Fibroblast of skin of right quadriceps (primary cell): ENCODE measurements at places on chromosomes 7 and 10.

DNA sequence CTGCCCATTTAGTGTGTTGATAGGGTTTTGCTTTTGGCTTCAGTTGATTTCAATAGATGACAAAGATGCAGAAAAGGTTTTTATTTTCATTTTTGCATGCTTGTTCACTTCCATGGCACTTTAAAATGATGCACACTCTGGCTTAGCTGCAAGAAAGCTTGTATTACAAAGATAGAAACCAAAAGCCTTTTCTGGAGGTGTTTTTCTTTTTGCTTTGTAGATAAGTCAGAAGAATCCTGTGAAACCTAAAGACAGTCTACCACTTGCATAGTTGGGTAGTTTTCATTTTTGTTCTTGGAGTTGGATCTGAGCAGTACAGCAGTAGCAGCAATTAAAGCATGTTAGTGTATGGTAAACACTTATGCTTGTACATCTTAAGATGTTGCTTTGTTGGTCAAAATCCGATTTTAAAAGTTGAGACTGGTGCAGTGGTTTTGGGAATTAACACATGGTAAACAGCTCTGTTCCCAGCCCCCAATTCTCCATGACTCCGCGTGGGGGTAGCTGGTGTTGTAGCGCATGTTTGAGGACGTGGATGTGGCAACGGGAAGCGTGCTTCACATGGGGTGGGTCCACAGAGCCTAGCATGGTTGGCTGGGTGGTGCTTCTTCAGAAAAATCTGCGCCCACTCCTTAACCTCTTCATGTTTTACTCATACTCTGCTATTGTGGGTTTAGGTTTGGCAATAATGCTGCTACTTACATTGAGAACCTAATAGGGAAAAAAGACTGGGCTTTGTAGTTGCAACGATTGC, 19.8 kb downstream of the CCNY start:
- peak; percentile 42 for DNase-seq

DNA sequence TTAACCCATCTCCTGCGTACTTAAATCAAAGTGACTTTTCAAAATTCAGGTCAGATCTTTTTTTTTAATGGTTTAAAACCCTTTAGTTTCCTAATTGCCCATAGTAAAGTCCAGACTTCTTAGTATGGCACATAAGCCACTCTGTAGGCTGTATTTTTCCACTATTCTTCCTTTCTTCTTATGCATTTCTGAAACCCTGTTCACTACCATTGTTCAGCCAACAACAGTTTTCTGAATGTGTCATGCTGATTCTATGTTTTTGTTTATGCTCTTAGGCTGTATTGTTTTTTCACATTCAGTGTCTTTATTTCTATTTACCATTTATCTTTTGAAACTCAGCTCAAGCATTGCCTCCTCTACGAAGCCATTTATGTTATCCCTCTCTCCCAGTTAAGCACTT, 26.7 kb downstream of the CCSER2 start:
- DNase-seq, result no peak

DNA sequence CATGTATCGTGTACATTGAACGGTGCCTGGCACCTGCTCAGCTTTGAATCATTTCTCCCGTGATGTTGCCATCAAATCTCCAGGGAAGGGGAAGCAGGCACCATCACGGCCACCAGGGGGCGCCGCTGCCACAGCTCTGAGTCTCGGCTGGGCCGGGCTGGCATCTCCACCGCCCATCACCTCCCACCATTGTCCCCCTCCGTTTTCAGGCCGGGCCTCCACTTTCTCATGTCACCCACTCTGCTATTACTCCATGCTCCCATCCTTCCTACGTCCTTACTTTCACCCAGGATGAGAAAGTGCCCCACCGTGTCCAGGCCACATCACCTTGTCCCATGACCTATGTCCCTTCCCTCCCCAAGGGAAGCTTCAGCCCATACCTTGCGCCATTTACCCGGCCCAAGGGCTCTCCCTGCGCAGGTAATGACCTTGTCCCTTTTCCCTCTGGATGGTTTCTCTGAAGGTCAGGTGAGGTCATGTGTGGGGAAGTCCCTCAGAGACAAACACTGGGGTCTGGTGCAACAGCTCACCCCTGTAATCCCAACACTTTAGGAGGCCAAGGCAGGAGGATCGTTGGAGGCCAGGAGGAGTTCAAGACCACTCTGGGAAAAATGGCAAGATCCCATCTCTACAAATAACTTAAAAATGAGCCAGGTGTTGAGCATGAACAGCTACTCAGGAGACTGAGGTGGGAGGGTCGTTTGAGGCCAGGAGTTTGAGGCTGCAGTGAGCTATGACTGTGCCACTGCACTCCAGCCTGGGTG, 31.8 kb upstream of the OCM2 start:
- DNase-seq, result peak; percentile 42

- no peak for DNase-seq
These were observed 208.4 kb upstream of the KLF14 start for GRCh38 chr7:130942211-130942964.

DNA sequence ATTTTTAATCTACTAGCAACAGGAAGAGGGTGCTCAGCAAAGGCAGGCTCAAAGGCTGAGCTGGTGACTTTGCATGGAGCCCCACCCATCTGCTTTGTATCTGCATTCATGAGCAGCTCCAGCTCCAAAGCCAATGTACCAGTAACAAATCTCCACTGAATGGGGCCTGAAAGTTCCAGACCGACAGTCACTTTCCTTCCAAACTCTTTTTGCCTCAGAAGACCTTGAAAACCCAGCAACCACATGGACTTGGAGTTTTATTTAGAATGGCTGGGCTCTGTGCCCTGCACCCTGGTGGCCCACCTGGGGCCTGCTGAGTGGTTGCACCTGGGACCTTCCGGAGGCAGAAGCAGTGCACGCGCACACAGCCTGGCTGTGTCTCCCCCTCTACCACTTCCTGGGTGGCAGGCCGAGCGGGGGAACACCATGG, 195.0 kb upstream of the PLXNA4 start:
- no peak for DNase-seq

DNA sequence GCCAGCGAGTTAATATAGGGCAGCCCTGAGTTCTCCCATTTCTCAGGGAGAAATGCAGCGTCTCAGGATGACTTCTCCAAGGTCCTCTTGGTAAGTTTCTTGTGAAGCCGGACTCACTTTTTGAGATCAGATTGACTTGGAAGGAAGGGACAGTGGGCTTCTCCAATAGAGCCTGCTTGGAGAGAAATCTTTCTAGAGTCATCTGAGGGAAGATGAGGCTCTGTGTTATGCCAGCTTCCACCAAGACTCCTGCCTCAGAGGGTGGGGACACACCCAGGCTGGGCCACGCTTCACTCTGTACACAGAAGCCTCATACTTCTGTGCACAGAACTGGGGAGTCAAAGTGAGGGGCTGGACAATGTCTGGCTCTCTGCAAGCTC, 5.6 kb downstream of the C10orf105 start:
- no peak for DNase-seq

DNA sequence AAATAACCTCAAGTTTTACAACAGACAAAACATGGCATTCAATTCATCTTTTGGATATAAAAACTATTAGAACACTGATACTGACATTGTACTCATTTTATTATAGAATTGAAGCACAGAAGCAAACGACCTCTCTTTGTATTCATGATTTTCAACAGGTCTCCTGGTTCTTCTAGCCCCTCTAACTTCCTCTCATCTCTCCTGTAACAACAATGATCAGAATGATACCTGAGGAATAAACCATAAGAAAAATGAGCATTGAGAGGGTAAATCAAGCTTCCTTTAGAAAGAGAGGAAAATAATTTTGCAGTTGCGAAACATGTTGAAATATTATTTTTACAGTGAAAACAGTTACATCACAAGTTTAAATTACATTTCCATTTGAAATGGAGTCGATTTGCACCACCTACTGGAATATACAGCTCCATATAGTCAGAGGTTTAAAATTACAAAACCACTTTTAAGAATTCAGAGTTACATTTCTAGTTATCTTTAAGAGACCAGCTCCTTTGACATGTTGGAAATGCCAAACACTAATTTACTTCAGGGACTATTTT, 17.5 kb upstream of the TEX36 start:
- peak; percentile 50 for DNase-seq

DNA sequence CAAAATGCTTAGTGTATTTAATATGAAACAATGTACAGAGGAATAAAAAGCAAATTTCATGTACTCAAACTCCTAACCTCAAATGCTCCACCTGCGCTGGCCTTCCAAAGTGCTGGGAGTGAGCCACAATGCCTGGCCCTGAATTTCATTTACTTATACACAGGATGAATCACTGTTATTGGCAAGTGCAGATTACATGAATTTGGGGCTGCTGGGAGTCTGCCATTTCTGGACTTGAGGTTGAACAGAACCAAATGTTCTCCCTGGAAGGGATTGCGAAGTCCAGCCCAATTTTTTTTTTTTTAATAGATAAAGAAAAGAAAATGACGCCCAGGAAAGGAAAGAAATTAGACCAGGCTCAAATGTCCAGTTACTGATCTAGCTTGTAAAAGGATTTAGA, 6.8 kb upstream of the CSTF2T start:
- peak; percentile 58 for DNase-seq

- DNase-seq, result no peak
These were observed 125.7 kb upstream of the KCTD7 start for GRCh38 chr7:66503036-66503370.

DNA sequence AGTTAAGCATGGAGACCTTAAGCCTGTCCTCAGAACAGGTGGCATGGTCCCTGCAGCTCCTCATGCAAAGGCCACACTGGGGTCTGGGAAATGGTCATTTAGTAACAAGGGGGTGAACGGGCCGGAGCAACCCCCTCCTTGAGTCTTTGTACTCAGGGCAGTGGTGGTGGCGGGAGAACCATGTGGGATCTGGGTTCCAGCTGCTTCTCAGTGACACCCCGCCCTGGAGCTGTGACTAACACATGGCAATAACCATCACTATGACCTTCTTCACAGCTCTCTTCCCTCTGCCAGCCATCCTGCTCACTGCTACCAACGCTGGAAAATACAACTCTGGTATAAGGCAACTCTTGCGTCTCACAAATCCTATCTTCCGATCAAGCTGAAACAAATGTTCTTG, 203.4 kb upstream of the FRMD4A start:
- DNase-seq, result no peak

DNA sequence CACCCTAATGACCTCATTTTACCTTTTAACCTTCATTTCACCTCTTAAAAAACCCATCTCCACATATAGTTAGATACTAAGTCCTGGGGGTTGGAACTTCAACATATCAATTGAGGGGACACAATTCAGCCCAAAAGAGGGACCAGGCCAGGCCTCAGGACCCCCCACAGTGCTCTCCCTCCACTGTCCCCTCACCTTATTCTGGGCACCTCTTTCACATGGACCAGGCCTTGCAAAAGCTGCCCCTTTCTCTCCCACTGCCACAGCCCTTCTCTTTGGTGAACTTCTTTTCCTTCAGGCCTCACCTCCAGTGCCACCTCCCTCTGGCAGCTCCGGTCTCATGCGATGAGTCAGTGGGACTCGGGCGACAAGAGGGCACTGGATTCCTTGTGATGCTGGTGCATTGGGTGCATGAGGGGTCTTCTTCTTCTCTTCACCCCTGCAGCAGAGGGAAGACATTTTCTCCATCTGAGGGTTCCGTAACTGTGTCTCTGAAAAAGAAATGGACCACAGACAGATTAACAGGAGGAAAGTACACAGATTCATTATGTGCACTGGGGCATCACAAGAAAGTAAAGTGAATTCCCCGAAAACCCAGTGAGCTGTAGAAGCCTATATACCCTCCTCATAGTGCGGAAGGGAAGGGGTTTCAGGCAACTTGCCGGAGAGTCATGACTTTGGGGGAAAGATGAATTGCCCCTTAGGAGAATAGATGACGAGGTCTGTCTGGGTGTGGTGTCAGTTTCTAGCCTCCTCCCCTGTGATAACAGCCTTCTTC, 288.7 kb upstream of the IGFBP3 start:
- DNase-seq, result no peak

- DNase-seq, result peak; percentile 91
These were observed 358.8 kb downstream of the SUGCT start for GRCh38 chr7:40493609-40494051.

GRCh38 chr7:96028729-96029128, 256.4 kb downstream of the DYNC1I1 start:
- no peak for DNase-seq

- DNase-seq, result peak; percentile 14
These were observed 137.0 kb upstream of the SEMA3A start for GRCh38 chr7:84331616-84332015.

GRCh38 chr7:94509264-94509886, at the start of gene CASD1:
CASD1 (plus strand) TSS chr7:94509809; CDS start chr7:94510085, 276 bp downstream.
- DNase-seq, result no peak

DNA sequence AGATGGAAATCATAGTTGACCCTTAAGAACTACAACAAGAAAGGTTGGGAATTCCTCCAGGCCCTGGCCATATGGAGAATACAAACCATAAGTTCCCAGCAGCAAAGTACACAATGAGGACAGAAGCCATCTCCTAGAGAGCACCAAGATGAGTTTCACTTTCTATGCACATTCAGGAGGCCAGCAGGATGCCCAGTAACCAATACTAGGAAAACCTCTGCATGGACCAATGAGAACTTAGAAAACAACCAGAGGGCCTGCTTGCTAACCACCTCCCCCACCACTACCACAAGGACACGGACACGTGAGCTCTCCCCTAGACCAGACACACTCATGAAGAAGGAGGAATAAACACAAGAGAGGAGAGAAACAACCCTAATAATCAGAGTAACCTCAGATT, 56.3 kb downstream of the IFIT5 start:
- DNase-seq, result no peak

GRCh38 chr10:103820101-103821062, 35.0 kb downstream of the SH3PXD2A start:
- DNase-seq, result peak; percentile 72

DNA sequence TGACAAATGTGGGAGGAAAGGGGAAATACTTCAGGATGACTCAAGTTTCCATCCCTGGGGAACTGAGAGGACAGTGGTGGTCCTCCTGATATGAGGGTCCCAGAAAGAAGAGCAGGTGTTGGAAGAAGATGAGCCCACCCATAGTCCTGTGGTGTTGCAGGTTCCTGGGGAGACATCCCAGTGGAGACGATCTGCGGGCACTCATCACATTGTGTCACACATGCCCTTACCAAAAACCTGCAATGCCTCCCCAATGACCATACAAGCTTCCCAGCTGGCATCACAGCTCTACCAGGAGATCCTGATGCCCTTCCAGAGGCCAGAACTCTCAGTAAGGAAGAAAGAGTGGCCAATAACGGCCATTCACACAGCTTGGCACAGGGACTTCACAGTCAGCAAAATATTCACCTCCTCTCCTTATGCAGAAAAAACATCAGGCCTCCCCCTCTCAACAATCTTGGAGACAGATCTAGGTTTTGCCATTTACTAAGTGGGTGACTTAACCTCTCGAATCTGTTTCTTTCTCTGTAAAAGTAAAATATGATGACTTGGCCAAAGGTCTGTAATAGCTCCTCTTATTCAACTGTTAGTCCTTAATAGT, 9.0 kb downstream of the PUS7 start:
- no peak for DNase-seq
